Hematopoietic multipotent progenitor cell (in vitro differentiated cells): ENCODE measurements at places on chromosomes 3 and 15. TPM values are rescaled to one million over a fixed set of nuclear protein-coding genes. Genes with fewer than 3 reads are reported as not detected.

- no peak for DNase-seq
Observed at GRCh38 chr15:51310064-51310463, 28.3 kb downstream of the CYP19A1 start.

DNA sequence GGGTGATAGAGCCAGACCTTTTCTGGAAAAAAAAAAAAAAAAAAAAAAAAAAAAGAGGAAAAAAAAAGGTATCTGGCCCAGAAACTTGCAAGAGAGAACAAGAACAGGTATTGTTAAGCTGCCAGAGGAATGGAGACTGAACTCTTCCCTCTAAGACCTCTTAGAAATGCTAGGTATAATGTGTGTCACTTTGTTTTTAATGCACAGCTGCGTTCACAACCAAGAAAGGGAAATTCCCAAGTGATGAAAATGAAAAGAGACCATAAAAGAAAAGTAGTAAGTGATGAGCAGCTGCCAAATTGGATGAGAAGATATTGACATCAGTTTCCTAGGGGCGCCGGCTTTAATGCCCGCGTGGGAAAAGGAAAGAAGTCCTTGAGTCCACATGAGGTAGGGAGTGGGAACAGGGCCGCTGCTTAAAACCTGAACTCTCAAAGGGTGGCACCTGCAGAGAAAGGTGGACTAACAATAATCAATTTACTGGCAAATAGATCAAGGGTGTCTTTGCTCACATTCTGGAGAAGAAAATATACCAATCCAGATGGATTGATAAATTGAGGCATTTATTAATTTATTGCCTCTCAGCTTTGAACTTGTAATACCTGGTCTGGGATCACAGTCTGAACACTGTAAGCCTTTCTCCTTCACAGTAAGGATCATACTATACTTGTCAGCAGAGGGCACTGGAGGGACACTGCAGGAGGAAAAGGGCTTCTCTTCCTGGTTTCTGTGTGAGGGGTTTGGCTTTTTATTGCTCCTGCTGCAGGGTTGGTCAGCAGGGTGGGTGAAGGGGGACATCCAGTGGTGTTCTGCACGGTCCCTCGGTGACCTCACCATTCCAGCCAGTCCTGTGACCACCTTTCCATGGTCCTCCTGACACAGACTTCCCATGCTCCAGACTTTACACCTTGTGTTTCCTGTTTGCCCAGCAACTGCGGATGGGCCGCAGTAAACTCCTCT, 131.6 kb downstream of the AQP9 start:
- DNase-seq, result no peak

Gene AP3S2
- total RNA-seq, result 20.2 TPM

Gene MYO5C
- 41.2 TPM for total RNA-seq

Gene GLCE
- 7.3 TPM for total RNA-seq

DNA sequence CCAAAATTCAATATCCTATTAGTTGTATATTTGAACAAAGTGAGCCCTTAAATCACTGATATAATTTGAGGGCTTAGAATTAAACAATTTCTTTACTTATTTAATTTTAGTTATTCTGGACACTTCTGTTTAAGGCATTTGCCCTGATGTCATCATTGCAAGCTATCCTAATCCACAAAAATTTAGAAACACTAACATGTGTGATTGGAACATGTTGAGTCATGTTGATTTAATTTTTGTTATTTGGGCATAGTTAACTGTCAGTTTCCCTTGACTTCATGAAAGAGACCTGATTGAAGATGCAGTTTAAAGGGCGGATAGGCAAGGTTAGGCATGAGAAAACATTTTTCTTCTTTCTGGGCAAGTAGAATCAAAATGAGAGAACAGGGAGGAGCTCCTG, 682.6 kb downstream of the ROBO1 start:
- no peak for DNase-seq

- no peak for DNase-seq
Observed at GRCh38 chr3:136658946-136659682, 93.1 kb downstream of the STAG1 start.

DNA sequence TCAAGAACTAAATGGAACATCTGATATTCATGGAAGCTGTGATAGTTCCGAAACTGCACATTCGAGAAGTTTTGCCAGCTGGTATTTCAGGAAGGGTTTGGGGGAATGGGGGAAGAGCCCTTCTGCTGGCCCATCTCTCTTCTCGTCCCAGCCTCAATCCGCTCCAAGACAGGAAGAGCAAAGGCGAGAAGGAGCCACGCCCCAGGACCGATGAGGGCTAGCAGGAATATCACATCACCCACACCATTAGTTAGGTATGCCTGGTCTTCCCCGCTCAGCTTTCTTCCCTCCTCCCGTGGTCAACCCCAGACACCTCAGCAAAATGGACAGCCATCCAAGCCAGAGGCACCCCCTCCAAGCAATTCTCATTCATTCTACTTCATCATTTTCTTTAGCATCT, 14.9 kb upstream of the PCSK6 start:
- DNase-seq, result no peak

DNA sequence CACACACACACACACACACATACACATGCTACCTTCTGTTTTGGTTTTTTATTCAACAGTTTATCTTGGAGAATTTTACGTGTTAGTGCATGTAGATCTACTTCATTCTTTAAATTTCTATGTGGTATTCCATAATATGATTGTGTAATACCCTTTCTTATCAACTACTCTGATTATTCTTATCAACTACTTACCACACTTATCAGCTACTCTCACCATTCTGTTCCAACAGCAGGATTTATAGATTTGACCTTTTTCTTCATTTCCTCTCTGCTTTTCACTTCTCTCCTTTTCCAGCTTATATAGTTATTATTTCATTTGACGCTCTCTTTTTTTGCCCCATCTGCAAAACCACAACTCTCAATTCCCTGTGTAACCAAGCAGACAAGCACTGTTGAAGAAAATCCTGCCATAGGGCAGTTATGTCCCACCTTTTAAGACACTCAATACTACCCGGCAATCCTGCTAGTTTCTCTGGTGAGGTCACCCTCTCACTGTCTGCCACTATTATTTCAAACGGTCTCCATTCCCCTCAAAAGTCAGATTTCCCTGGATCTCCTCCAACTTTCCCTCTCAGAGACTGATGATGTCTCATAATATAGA, 56.9 kb upstream of the SATB1 start:
- DNase-seq, result no peak

- DNase-seq, result no peak
Observed at GRCh38 chr3:30167541-30168011, 438.8 kb upstream of the TGFBR2 start.

Gene TRPC1
- total RNA-seq, result 5.7 TPM

DNA sequence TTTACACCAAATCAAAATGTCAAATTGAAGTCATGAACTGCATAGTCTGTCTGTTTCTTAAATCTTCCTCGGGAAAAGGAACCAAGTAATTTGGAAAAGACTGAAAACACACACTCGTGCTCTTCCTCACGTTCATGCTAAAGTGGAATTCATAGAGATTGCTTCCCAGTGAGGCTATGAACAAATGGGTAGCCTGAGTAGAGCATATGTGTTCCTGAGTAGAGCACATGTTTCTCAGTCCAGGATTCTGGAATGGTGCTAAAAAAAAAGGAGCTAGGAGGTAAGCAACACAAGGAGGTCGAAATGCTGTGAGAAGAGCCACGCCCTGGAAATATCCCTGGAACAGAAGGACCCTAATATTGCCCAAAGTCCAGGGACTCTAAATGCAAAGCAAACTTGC, 494.2 kb upstream of the THBS1 start:
- DNase-seq, result no peak
